HCEC 1CT (cell line): ENCODE measurements at places on chromosomes 6 and 20.
A peak's percentile ranks its signal among the peaks of the same experiment; 100 is the strongest.

DNA sequence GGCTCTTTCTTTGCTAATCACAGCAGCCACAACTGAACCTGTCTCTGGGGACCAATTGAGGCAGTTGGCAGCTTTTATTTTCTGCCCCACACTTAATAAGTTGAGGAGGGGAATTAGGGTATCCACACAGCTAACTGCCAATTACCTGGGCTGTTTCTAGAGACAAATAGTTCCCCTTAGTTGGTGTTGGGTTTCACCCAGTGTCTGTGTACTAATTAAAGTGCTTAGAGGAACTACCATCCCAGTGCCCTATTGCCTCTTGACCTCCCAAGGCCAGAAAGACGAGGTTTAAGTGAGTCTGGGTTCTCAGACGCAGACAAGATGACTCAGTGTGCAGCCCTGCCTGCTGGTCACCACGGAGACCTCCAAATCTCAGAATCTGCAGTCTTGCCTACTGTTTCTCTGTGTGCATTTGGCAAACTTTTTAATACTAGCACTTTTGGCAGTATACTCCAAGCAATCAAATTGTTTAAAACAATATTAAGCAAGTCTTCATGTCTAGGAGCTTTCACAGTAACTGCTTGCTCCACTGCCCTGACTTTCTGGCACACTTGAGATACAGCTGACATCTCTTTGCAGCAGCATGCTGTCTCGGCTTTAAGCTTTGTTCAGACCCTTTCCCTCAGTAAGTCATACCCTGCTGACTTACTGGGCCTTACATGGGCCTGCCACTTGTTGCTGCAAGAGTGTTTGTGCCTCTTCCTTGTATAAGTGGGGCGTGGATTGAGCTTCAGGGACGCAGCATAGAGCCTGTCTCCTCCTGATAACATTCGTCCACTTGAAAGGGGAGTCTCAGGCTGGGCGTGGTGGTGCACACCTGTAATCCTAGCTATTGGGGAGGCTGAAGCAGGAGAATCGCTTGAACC is 31.9 kb downstream of the STK35 start:
- peak; percentile 60 for DNase-seq

GRCh38 chr6:8705435-8706020 is 270.2 kb upstream of the SLC35B3 start:
- no peak for DNase-seq

DNA sequence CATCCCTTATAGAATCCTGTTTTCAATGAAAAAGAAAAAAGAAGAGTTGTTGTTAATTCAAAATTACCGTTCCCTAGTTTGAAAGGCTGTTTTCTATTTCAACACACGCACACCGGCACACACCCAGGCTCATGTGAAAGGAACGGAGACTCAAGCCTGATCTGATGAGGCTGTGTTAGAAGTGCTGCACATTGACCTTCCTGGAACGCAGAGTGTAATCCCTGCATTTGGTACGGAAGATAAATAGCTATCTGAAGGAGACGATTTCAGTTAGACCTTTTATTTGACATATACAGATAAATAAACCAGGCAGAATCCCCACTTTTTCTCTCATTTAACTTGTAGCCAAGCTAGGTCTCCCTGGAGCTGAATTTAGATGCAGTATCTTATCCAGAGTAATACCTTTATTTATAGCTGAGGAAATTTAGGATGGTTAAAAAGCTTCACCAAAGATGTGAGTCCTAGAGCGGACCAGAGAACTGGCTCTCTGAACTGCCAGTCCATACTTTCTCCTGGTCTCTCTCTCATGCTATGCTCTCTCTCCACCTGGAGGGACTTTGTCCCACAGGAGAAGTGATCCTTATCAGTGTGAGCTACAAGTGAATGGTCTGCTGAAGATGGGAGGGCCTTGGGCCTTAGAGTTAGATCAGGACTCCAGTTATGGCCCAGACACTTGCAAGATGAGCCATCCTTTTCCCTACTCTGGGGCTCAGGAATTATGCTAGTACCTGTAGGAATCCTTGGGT is 30.6 kb downstream of the MAP3K4 start:
- no peak for DNase-seq

DNA sequence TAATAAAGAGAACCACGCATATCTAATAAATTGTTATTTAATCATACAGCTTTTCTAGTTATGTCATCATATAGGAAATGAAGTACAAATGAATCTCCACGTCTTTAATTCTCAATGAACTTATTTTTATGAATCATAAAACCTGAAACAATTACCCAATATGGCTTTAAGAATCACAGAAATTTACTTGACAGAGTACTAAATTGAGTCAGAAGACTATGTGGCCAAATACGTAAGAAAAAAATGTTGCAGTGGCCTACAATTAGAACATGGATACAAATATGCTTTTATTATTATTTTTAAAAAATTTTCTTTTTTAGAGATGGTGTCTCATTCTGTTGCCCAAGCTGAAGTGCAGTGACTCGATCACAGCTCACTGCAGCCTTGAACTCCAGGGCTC is 584.7 kb upstream of the SLC35B3 start:
- DNase-seq, result peak; percentile 2
